ENCODE measurements at places on chromosomes 2 and 18.

DNA sequence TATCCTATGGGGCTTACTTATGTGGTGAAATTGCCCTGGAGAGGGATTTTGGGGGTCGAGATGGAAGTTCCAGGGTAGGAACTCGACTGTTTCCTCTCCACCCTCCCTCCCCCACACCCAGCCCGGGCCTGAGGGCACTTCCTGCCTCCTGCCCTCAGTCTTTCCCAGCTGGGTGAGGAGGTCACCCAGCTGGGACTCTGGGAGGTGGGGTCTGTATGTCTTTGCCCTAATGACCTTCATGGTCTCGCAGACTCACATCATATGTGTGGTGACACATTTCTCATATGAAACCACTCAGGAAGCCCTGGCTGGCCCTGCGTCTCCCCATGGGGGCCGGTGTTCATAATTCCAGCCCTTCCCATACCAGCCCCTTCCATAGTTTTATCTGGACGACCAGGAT is 12.4 kb downstream of the ATOH8 start:
- DNase-seq = no peak

- DNase-seq = no peak
These were observed 63.4 kb upstream of the L3MBTL4 start for GRCh38 chr18:6478121-6478520.

DNA sequence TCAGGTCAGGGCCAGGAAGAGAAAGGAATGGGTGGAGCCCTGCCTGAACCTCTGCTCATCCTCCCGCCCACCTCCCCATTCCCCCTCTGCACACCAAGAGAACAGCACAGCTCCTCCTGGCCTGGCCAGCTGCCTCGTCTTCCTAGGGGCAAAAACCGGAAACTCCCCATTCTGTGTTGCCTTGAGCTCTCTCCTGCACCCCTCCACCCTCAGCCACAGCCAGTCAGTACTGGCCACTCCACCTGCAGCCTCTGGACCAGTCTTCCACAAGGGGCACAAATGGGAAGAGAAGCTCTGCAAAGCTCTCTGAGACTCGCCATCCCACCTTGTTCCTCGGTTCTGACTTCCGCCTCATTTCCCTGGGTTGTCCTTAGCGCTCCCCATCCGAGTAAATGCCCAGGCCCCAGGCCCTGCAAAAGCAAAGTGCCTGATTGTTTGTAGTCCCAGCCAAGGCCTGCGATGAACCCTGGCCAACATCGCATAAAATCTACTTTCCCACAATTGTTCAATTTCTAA is 39.3 kb upstream of the SLC35G4 start:
- no peak for DNase-seq

GRCh38 chr18:58603375-58604067 is 25.4 kb downstream of the ALPK2 start:
- DNase-seq = no peak

- no peak for DNase-seq
These were observed 804.3 kb downstream of the DCDC2C start for GRCh38 chr2:4507661-4508060.

GRCh38 chr2:184780944-184781343 is 182.6 kb downstream of the ZNF804A start:
- no peak for DNase-seq

Data from left forelimb (tissue), 1 donor.